NCI-H2081 treated with DMSO at 0.1 percent for 48 hours (cell line): ENCODE measurements at places on chromosomes 3 and 15.

- DNase-seq = no peak
Observed at GRCh38 chr3:15795651-15796308, 2.0 kb downstream of the ANKRD28 start.

- DNase-seq = no peak
Observed at GRCh38 chr3:34956511-34956910, 682.8 kb upstream of the ARPP21 start.

GRCh38 chr15:77012868-77013267, 17.9 kb downstream of the PSTPIP1 start:
- no peak for DNase-seq

DNA sequence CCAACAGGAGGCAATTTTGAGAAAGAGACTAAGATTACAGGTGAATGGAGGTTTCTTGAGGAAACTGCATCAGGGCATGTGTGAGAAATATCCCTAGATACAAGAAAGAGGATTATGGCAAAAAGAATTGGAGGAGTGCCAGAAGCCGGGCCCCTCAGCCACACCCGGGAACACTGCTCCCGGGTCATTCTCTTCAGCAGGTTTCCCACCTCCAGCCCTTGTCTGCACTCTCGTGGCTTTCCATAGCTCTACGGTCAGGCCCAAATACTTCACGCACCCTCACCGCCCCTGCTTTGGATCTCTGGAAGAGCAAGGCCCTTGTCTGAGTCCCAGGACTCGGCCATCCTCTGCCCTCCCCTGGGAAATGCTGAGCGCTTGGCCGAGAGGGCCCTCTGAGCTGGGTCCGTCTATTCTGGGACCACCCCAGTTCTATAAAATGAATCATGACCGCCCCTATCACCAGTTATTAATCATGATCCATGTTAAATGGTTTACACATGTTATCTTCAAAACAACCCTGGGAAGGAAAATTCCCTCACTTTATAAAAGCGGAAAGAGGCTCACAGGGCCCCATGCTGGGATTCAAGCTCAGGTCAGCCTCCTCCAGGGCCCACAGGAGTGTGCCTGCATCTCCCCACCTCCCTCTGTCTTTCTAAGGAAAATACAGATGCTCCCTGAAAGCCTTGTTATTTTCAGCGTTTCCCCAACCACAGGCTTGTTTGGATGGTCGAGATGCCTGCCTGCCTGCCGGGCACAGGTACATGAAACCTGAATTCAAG, 38.8 kb upstream of the SPTBN5 start:
- no peak for DNase-seq

- no peak for DNase-seq
Observed at GRCh38 chr3:191105418-191105817, 93.6 kb upstream of the OSTN start.

DNA sequence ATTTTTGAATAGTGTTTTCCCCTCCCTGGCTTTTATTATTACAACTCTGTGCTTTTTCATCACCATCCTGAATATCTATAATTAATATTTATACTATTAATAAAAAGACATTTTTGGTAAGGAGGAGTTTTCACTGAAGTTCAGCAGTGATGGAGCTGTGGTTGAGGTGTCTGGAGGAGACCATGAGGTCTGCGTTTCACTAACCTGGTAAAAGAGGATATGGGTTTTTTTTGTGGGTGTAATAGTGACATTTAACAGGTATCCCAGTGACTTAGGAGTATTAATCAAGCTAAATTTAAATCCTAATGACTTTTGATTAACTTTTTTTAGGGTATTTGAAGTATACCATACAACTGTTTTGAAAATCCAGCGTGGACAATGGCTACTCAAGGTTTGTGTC, 24.4 kb downstream of the CTNNB1 start:
- DNase-seq = no peak

DNA sequence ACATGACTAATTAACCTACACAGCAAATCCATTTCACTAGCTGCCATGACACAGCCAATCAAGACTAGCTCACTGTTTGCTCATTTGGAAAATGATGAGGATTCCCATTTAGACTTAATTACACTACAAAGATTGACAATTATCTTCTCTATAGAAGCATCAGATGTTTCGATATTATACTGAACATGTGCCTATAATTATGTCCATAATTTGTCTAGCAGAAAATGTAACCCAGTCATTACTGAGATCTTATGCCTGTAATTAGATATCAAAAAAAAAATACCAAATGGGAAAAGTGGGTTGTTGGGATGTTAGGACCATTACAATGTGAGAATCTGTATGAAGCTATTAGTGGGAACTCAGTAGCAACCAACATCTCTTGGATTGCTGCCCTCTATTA, 344.2 kb upstream of the MCTP2 start:
- no peak for DNase-seq

DNA sequence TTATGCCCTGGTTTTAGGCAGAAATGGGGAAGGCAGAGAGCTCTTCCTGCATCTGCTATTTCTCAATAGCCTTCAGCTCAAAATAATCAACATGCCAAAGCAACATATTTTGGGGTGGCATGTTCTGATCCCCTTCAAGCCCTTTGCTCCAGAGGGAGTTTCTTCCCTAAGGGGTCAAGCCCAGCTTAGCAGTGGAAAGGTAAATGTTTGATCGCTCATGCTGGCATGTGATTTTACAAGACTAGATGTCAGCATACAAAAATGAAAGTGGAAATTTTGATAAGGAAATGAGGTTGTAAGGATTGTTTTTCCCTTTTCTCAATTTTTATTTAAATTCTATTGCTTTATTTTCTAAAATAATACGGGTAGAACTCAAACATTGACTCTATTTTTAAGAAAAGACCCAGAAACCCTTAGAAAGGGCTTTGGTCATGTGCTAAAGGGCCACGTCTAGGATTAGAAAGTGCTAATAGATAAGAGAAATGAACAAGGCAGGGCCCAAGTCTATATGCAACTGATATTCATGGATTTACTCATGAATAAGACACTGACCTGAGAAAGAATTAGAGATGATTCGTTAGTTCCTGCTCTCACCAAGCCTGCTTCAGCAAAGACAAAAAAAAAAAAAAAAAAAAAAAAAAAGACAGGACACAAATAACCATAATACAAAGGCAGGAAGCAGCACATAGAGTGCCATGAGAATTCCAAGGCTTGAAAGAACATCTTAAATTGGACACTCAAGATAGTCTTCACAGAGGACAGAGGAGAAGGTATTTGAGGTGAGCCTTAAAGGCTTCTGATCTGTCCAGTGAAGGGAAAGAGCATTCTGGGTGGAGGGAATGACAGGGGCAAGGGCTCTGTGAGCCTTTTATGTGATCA, 55.0 kb upstream of the NR2E3 start:
- no peak for DNase-seq

DNA sequence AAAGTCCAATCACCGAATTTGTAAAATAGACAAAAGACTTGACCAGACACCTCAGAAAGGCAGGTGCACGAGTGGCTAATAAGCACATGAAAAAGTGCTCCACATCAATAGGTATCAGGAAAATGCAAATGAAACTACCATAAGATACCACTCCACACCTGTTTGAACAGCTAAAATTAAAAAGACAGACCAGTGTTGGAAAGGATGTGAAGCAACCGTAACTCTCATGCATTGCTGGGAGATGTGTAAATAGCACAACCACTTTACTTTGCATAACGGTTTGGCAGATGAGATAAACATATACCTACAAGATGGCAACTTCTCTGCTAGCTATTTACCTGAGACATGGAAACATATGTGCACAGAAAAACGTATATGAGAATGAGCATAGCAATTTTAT, 56.9 kb downstream of the CADPS start:
- no peak for DNase-seq

DNA sequence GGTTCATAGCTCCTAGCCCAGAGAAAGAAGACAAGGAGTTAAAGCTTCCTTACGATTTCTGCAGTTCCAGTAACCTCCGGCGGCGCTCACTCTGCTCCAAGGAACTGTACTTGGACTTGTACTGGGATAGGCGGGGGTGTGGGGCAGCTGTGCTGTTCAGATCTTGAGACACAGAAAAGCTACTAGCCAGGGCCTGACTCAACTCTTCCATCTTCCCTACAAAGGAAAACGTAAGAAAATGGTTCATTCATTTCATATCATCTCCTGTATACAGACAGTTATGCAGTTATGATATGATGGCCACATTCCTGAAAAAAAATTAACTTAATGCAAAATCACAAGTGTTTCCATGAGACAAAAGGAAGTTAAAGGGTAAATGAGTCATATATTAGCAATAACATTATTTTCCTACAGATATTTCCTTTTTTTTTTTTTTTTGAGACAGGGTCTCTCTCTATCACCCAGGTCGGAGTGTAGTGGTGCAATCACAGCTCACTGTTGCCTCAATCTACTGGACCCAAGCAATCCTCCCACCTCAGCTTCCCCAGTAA, 4.6 kb downstream of the SNUPN start:
- no peak for DNase-seq

GRCh38 chr3:128238184-128238489, 84.9 kb downstream of the EEFSEC start:
- no peak for DNase-seq

- DNase-seq = no peak
Observed at GRCh38 chr15:59017449-59017848, 30.0 kb downstream of the RNF111 start.

GRCh38 chr3:164007765-164008164, 1070.5 kb downstream of the SI start:
- no peak for DNase-seq

GRCh38 chr15:48996276-48996675, 32.6 kb upstream of the SHC4 start:
- DNase-seq = no peak

DNA sequence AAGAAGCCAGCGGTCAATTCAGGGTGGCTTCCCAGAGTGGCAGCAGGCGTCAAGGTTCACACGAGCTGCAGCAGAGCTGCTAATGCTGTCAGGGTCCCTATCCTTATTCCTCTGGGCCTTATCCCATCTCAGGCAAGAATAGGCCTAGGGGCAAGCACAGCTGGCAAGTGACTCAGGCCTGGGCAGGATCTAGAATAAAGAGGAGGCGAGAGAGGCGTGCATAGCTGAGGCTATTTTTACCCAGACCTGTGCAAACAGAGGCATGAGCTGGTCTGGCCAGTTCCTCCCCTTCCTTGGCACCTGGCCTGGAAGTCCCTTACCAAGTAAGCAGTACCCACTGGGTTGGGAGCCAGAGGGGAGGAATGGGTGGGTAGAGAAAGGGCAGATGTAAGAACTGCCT, 12.2 kb upstream of the VIPR1 start:
- DNase-seq = no peak

DNA sequence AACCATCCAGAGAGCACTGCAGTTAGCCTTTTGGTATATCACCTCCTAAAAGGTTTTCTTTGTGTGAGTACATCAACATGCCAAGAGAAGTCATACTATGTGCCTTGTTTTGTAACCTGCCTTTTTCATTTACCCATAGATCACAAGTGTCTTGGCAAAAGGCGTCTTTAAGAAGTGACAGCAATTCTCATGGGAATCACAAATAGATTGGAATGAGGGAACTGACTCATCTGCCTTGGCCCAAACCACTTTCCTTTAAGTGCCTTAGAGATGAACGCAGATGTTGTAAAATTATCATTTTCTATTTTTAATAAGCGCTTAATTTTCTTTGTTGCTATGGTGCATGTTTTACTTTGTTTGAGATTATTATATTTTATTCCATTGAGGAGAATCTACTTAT, 20.7 kb upstream of the POMGNT2 start:
- DNase-seq = no peak

DNA sequence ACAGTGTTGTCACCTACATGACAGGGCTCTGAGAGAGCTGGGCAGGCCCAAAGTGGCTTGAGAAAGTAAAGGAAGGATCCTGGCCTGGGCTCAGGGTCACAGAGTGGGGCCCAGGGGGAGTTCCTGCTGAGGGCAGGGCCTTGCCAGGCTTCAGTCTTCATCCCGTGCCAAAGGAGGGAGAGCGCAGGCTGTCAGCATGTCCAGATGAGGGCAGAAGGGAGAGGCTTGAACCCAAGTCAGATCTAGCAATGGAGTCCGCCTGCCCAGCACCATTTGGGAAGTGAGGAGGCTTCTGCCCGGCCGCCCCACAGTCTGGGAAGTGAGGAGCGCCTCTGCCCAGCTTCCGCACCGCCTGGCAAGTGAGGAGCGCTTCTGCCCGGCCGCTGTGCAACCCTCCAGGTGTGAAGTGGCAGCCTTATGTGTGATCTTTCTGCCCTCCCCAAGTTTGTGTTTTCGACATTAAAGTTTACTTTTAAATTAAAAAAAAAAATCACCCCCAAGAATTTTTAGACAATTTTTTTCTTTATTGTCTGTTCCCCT, 303.6 kb upstream of the PROK2 start:
- DNase-seq = no peak

- DNase-seq = no peak
Observed at GRCh38 chr3:43366481-43366880, 80.1 kb downstream of the SNRK start.

DNA sequence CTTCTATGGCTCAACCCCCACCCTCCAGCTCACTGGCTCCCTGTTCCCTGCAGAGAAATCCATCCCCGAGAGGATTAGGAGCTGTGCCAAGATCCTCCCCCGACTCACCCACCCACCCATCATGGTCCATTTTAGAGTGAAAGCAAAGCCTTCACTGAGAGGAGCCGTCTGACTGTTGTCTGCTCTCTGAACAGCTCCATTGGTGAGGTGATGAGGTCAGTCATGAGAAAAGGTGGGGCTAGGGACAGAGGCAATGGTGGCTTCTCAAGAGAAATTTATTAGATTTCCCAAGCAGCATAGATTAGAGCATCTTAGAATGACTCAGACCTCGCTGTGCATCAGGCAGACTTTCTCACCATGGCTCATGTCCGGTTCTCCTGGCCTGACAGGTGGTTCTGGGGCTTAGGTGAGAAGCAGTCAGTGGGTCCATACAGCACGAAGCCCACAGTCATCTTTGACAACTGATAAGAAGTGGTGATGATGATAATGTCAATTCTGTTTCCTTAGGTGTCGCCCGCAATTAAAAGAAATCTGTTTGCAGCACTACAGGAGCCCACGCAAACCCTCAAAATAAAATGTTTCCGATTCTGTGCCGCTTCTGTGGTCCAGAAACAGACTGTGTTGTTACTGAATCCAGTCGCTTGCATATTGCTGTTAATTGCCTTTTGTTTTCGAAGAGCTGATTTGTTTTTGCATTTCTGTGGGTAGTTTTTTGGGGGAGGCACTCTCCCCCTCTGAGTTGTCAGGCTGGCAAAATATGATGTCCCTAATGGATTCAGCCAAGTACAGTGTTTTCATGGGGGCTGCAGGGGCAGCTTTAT, 24.8 kb upstream of the RHO start:
- peak; percentile 92 for DNase-seq

DNA sequence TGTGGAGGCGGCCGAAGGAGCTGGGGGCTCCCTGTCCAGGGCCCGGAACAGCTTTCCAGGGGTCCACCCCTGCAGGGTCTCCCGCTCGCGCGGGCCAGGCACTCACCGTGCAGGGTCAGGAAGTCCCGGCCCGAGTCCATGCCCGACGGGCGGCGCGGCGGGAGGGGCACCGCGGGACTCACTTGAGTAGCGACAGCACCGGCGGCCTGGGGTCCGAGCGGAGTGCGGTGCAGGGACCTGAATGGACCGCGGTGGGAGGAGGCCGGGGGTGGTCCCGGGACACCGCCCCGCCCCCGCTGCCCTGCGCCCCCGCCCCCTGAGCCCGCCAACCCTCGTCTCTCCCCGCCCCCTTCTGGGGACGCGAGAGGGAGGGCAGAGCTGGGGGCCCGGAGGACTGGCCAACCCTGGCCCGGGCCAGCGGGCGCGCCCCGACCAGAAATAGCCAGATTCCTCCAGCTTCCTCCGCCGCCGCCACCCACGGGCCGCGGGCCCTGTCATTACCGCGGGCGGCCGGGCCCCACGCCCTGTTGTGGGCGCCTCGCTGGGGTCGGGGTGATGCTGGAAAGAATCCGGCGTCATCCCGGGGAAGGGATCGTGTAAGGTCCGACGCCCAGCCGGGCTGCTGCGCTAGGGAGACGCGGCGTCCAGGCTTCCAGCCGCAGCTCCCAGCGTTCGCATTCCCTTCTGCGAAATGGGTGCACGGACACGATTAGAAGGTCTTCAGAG, at the start of gene PLCD1:
Gene PLCD1 (minus strand): TSS at position 243 of the 726 bp plus-strand sequence. CDS start 103 bp downstream, at position 140.
- no peak for DNase-seq
